NCI-H146 (cell line): ENCODE measurements at places on chromosomes 2 and 18.

GRCh38 chr2:3801506-3801905, 98.1 kb downstream of the DCDC2C start:
- DNase-seq = no peak

GRCh38 chr2:123746006-123746405, 279.1 kb upstream of the CNTNAP5 start:
- no peak for DNase-seq

DNA sequence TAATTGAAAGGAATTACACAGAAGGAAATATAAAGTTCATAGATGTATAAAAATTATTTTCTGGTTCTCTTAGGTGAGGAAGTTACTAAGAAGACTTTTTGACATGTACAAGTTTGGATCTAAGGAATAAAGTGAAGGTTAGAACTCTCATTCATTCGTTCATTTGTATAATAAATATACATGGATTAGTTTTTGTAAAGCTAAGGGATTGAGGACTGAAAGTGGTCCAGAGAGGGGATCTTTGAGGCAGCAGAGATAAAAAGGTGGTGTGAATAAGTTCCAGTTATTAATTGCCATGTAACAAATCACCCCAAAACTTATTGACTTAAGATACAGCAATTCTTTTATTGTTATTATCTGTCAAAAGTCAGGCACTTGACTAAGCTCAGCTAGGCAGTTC, 110.1 kb upstream of the CELF4 start:
- DNase-seq = no peak

- DNase-seq = no peak
Measured at GRCh38 chr2:38215993-38216392, 140.0 kb upstream of the CYP1B1 start.

DNA sequence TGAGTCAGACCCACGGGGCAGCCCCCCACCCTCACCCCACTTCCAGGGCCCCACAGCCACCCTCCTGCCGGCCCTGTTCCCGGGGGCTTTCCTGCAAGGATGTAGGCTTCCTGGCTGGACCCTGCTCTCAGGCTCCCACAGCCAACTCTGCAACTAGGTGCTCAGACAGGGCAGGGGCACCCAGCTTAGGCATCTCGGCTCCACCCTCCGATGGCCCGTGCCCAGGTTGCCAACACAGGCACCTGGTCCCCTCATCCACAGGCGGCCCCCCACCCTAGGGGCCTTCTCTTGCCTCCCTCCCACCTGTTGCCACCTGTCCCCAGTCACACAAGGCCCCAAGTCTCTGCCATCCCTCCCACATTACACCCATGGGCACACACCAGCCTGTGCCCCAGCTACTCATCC, 34.6 kb downstream of the HS6ST1 start:
- no peak for DNase-seq

DNA sequence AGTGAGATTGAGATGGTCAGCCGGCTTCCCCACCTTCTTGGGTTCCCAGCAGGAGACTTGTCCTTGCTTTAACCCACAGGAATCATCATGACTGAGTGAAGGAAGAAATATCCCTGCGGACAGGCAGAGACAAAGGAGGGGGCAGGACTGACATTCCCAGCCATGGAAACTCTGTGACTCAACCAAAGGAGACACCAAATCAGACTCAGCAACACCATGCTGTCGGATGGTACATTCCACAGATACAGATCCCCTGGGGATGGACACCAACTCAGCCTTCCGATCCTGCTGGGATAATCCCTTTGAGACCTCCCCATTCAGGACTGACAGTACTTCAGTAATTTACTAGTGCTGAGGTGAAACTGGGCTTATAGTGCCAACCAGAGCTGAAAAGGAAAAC, 518.3 kb downstream of the XIRP2 start:
- no peak for DNase-seq

GRCh38 chr2:24461685-24462084, 29.4 kb upstream of the NCOA1 start:
- no peak for DNase-seq

- DNase-seq = peak; percentile 72
Measured at GRCh38 chr18:49591271-49591670, 29.4 kb downstream of the LIPG start.

- DNase-seq = no peak
Measured at GRCh38 chr2:24365826-24366225, 5.5 kb upstream of the ITSN2 start.

- DNase-seq = no peak
Measured at GRCh38 chr2:143422681-143423080, 293.5 kb downstream of the ARHGAP15 start.

DNA sequence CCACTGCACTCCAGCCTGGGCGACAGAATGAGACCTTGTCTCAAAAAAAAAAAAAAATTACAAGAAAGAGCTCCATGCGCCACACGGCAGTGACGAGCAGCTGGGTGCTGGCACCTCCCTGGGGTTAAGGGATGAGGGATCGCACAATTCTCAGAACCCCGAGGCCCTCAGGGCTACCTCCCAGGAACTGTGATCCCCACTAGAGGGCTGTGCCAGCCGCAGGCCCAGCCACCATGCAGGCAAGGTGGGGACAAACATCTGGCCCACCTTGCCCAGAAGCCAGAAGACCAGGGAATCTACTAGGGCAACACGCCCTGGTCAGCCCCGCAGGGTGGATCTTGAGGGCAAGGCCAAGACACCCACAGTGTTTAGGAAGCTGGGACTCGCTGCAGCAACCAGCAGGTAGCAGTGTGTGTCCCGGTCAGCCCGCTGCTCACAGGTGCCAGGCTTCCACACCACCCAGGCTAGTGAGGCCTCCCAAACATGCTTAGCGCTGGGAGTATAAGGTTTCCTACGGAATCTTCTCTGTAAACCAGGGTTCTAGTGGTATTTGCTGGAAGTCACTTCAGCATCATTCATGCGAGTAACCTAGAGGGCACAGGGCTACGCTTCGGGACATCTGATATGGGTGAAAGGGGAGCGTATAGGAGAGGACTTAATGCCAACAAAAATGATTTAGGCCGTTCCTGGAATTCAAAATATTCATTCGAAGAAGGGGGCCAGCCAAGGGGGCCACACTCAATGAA, 6.7 kb downstream of the SAG start:
- DNase-seq = no peak

DNA sequence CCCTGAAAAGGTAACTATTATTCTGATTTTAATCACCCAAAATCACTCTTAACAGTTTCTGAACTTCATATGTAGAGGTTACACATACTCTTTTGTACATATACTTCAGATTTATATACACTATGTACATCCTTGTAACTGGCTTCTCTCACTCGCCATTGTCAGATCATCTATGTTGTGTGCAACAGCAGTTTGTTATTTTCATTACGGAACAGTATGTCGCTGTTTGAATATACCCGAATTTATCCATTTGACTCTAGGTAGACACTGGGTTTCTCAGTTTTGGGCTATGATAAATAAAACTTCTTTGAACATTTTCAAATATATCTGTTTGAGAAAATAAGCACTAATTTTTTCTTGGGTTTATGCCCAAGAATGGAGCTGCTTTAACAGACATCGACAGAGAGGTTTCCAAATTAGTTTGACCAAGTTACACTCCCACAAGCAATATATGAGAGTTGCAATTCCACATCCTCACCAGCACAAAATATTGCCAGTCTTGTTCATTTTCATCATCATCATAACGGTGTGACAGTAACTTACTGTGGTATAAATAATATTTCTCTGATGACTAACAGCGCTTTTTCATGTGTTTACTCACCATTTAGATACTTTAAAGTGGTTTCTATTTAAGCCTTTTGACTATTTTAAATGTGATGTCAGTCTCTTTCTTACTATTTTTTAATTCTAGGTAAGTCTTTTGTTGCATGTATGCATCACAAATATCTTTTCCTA, 80.9 kb downstream of the SMC6 start:
- DNase-seq = no peak

DNA sequence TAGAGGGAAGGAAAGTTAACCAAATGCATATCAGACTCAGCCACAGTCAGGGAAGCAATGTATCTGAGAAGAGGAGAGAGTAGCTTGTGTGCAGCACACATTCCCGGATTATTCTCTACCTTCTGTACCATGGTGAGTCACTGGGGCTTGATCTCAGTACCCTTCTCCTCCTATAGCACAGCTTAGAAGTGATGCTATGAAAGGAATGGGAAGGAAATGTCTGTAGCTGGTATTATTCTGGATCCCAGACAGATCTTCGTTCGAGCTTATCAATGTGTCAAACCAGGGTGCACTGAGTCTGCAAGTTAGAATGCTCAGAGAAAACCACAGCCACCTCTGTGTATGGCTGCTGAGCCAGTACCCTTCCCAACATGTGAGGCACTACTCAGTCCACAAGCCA, 88.0 kb upstream of the NFU1 start:
- no peak for DNase-seq

DNA sequence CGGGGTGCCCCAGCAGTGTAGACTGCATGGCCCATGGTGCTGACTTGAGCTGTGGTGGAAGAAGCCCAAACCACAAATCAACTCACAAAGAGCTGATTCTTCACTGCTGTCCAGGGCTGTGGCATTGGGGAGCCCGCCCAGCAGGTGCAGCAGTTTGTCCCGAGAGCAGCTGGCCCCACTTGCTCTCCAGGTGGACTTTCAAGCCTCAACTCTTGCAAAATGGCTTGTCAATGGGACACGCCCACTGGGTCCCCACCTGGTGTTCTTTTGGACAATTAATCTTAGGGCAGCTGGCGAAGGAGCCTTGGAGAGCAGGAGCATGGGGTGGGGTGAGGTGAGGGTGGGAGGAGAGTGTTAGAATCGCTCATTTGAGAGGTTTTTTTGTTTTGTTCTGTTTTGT, 117.9 kb downstream of the MYCN start:
- DNase-seq = peak; percentile 81

GRCh38 chr2:73897240-73897583, 4.4 kb downstream of the ACTG2 start:
- DNase-seq = no peak

DNA sequence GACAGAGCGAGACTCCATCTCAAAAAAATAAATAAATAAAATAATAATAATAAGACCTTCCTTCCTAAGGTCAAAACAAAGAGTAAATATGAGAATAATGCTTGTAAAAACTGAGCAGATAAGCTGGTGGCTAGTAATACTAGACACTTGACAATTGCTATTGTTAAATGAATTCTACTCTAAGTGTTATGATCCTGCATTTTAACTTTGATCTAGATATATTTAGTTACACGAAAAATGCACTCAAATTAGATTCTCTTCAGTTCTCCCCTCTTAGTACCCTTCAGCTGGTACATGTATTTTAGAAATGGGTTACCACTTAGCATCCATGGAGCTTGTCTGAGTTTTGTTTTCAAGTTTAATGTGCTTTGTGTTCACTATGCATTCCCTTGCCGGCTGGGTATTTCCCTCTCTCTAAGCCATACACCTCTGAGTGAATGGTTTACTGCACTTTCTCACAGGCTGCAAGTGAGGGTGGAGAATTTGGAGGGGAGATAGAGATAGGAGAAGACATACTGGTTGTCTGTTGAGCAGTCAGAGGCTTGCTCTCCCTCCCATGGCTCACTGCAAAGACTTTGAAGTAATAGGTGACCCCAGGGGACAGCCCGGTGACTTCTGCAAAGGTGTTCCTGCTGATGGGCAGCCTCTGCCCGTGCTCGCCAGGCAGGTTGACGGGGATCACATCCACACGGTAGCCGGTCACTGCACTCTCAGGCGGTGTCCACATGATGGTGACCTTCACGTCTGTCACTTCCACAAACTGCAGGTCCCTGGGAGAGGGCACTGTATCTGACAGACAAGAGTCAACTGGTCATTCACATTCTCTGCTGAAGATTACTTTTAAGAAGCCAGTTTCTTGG, 29.9 kb downstream of the FN1 start:
- DNase-seq = no peak

GRCh38 chr2:86787736-86788135, 3.0 kb downstream of the CD8A start:
- no peak for DNase-seq

DNA sequence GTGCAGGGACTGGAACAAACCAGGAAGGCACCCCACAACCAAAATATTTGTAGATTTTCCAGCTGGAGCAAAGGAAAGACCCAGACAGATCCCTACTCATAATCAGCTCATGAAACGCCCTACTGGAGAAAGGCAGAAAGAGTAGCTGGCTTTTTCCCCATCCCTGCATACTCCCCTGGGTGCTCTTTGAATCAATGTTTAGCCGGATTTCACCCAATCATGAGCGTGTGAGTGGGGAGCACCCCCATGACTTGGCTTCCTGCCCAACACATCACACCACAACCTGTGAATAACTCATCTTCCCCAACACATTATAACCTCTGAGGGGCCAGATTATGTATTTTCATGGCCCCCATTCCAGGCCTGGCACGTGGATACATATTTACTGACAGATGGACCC, 35.1 kb upstream of the SLC14A1 start:
- DNase-seq = no peak

DNA sequence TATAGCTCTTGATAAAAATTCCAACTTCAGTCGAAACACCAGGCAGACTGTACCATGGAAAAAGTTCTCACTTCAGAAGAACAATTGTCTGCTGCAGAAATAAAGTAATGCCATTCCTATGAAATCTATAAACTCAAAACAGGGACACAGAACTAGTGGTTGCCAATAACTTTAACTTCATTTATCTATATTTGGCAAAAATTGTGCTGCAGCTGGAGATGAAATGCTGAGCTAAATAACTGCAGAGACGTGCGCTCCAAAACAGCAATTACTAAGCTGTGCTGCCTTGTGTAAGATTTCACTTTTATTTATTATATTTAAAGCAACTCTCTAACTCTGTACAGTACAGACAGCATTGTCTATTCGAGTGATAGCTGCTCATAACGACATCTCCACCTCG, 540.1 kb upstream of the ID2 start:
- no peak for DNase-seq

DNA sequence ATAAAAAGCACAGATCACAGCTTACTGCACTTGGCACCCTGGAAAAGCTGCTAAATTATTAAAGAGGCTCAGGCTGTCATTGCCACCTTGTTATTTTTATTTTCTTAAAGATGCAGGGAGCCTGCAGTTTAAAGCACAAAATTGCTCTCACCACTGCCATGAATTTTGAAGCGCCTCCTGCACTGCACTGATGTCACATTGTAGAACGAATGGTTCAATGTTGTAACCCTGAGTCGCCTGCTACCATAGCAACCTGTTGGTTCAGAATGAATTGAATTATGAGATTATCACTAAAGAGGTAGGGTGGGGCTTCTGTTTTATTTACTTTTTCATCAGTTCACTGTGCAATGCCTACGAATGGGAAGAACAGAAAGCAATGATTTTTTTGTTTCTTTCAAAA, 16.5 kb downstream of the SCG2 start:
- peak; percentile 84 for DNase-seq

- no peak for DNase-seq
Measured at GRCh38 chr2:222038067-222038802, 260.6 kb downstream of the PAX3 start.

GRCh38 chr2:64655018-64655664, 1.4 kb upstream of the SERTAD2 start:
- DNase-seq = peak; percentile 18

- no peak for DNase-seq
Measured at GRCh38 chr2:55311444-55311870, 42.4 kb upstream of the MTIF2 start.

GRCh38 chr2:201360256-201360655, 3.1 kb upstream of the FLACC1 start:
- no peak for DNase-seq

- no peak for DNase-seq
Measured at GRCh38 chr2:85259879-85260278, 67.9 kb downstream of the TGOLN2 start.
